ENCODE measurements at places on chromosomes 2 and 18.

- no peak for DNase-seq
Measured at GRCh38 chr2:201965550-201965949, 68.1 kb upstream of the FZD7 start.

DNA sequence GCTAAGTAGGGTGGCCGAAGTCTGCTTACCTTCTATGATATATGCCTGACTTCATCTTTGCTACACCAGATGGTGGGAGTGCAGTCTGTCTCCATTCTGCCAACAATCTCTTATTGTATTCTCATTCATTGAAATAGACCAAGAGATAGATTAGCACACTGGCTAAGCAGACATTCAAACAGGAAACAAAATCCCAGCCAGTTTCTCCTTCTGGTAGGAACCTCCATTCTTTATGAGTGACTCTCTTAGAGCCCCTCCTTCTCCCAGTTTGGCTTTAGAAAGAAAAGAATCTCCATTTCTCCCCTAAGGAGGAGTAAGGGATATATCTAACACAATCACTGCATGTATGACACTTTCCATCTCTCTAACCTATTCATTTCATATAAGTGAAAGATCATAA lies 118.9 kb upstream of the COL5A2 start:
- no peak for DNase-seq

GRCh38 chr2:211900518-211900917 lies 638.1 kb downstream of the ERBB4 start:
- no peak for DNase-seq

DNA sequence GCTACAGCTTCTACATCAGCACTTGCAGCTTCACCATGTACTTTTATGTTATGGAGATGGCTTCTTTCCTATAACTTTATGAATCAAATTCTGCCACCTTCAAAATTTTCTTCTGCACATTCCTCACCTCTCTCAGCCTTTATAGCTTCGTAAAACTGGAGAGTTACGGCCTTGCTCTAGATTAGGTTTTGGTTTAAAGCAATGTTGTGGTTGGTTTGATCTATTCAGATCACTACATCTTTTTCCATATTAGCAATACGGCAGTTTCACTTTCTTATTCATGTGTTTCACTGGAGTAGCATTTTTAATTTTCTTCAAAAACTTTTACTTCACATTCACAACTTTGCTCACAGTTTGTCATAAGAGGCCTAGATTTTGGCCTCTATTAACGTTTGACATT lies 242.9 kb upstream of the GYPC start:
- DNase-seq: no peak

DNA sequence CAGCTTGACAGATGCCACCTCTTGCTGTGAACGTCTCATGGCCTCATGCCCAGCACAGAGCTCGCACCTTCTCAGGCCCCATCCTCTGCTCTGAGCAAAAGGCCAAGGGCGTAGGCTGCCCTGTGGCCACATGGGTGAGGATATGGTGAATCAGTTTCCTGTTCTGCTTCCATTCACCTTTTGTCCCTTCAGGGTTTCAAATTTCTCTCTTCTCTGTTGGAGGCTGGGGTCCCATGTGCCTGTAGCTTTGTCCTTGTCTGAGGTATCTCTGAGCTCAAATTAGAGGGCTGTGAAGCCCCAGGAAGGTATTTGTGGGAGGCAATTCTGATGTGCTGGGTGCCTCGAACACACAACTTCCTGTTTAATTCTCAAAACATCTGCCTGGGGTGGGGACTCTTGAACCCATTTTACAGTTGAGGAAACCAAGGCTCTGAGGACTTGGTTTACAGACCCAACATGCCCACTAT lies 29.0 kb downstream of the ZAP70 start:
- no peak for DNase-seq

DNA sequence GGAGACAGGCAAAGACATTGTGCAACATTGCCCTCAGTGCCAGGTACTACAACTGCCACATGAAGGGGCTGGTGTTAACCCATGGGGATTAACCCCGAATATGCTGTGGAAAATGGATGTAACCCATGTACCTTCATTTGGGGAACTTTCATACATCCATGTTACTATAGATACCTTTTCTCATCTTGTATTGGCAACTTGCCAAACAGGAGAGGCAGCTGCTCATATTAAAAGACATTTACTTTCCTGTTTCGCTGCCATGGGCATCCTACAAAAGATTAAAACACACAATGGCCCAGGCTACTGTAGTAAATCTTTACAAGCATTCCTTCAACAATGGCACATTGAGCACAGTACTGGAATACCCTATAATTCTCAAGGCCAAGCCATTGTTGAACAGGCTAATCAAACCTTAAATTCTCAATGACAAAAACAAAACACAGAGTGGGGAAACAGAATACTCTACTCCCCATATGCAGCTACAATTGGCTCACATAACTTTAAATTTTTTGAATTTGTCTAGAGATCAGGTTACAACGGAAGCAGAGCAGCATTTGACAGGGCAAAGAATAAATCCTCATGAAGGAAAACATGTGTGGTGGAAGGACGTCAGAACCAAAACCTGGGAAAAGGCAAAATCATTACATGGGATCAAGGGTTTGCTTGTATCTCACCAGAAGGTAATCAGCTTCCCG lies 1723.5 kb upstream of the LRRTM1 start:
- no peak for DNase-seq

GRCh38 chr2:142980246-142981068 lies 103.0 kb downstream of the KYNU start:
- no peak for DNase-seq

DNA sequence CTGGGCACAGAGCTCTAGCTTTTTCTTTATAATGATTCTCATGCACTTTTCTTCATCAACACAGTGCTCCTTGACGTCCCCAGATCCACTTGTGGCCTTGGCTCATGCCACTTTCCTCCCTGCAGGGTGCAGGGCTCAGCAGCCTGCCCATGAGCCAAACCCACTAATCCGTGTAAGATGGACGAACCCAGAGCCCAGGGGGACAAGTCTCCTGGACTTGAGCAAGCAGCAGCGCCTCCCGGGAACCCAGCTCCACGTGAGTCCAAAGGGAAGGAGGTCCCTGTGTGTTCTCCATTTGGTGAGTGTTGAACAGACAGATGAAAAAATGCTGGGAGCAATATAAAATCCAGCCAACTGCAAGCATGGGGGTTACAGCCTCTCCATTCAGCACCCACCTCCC lies 470.6 kb upstream of the HS6ST1 start:
- DNase-seq: no peak

DNA sequence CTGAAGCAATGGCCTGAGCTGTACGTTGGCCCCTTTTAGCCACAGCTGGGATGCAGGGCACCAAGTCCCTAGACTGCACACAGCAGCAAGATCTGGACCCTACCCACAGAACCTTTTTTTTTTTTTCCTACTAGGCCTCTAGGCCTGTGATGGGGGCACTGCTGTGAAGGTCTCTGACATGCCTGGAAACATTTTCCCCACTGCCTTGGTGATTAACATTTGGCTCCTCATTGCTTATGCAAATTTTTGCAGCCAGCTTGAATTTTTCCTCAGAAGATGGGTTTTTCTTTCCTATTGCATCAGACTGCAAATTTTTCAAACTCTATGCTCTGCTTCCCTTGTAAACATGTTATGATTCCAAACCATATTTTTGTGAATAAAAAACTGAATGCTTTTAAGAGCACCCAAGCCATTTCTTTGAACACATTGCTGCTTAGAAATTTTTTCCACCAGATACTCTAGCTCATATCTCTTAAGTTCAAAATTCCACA lies 33.5 kb downstream of the PDE1A start:
- no peak for DNase-seq

- DNase-seq: no peak
Measured at GRCh38 chr2:107721178-107721577, 105.5 kb upstream of the RGPD4 start.

GRCh38 chr18:68842951-68843350 lies 45.1 kb downstream of the CCDC102B start:
- DNase-seq: no peak

- DNase-seq: no peak
Measured at GRCh38 chr2:47034973-47035609, 119.5 kb upstream of the MCFD2 start.

- DNase-seq: no peak
Measured at GRCh38 chr2:55087936-55088335, 37.7 kb upstream of the RTN4 start.

DNA sequence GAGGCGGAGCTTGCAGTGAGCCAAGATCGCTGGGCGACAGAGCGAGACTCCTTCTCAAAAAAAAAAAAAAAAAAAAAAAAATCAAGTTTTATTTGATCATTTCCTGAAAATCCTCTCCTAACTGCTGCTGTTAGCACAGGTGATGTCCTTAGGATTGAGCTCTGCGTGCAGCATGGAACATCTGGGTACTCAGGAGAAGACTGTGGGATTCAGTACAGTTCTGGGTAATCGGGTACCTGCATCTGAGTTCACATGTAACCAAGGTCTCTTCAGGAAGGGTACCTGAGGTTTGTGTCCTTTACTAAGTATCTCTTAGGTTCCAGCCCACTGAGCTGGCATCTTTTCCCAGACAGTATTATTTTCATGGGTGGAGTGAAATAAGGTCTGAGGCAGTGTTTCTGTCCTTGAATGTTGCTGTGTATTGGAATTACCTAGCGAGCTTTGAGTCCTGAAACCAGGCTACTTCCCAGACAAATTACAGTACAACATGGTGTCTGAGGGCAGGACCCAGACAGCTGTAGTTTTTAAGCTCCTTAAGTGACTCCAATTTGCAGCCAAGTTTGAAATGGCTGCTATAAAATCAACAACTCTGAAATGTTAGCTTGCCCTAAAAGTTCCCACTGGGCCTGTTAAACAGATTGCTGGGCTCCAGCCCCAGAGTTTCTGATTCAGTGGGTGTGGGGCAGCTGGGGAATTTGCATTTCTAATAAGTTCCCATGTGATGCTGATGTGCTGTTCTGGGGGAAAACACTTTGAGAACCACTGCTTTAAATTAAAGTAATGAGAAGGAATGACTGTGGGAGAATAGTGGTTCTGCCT lies 120.5 kb downstream of the PMAIP1 start:
- DNase-seq: no peak

GRCh38 chr2:79798776-79799175 lies 285.9 kb downstream of the CTNNA2 start:
- DNase-seq: no peak

GRCh38 chr18:79274823-79275222 lies 120.9 kb upstream of the NFATC1 start:
- no peak for DNase-seq

DNA sequence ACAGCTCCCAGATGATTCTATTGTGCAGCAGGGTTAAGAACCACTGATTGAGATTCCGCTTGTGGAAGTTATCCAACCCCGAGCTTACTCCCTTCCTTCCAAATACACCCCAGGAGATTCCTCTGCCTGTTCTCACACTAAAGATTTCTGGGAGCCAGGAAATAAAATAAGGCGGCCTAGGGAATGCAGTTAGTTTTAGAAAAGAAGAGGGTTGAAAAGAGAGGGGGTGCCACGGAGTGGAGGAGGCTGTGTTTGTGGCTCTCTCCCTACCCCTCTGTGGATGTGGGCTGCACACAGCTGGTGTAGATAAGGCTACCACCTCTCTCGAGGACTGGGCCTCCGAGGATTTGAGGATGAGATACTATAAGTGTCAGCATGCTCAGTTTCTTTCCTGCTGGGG lies 25.1 kb upstream of the SP3 start:
- no peak for DNase-seq

DNA sequence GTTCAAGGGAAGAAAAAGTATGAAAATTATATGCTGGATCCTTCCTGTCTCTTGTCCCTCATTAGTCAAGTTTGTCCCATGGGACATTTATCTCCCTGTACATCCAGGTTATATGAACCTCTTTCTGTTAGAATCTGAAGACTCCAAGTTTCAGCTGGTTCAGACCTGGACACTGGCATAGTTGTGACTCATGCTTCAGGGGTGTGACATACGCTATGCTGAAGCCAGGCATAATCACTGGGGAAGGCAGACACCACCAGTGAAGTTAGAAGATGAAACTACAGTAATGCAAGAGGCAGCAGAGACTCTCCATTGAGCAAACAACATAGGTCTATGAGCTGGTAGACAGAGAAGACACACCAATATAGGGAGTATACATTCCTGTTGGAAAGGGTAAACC lies 269.7 kb upstream of the SLC8A1 start:
- DNase-seq: no peak

DNA sequence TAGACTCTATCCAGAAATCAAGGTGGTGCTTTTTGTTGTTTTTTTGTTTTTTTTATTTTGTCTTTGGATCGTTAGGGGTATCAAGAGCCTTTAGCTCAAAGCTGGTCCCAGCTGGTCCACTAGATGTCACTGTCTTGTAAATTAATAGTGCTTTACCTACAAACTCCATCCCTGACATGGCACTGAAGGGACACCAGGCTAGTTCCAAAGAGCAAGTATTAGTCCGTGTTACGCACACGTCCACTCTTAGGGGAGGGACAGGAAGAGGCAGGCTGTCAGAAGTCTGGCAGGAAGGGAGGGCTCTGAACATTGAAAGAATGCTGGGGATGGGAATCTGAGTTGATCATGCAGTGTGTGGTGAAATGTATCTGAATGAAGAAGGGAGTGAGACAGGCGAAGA lies 85.9 kb upstream of the CCBE1 start:
- no peak for DNase-seq

- no peak for DNase-seq
Measured at GRCh38 chr18:45780568-45780967, 44.9 kb upstream of the SIGLEC15 start.

- DNase-seq: no peak
Measured at GRCh38 chr18:4058179-4058578, 396.9 kb downstream of the DLGAP1 start.

DNA sequence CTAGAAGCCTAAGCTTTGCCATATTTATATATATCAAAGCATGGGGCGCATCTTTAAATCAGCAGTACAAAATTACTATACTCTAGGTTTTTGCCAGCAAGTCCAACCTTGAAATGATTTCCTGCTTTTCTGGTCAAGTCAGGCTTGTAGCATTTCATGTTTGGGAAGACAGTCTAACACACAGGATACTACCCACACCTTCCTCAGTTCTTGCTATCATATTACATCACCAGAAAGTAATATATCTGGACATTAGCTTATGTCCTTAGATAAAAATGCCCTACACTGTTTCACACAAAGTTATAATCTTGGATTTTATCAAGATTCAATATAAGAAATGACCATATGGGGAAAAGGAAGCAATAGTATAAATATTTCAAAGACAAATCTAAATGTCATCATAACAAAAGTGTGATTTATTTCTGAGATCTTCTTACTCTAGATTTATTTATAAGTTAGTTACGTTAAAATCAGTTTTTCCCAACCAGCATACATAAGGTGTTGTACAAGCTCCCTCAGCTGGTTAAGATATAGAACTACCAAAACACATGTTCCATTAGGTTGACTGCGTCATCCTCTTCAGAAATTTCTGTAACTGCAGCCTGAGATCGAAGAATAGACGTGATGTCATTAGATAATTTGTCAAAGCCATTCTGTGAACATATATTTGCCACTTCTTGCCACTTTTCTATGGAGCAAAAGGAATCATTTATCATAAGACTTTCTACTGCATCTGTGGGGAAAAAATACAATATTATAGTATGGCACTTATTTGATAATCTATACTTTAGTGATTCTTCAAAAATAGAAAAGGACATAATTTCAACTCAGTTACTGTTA lies 56.6 kb downstream of the CLHC1 start:
- no peak for DNase-seq

GRCh38 chr2:38948995-38949394 lies 59.3 kb downstream of the ARHGEF33 start:
- no peak for DNase-seq
